Stimulated activated CD4-positive, alpha-beta T cell treated with anti-CD3 and anti-CD28 coated beads, Interleukin-4, amount 100 ng/mL, for 1 hour (primary cell): ENCODE measurements at places on chromosomes 11 and 22.
A peak's percentile ranks its signal among the peaks of the same experiment; 100 is the strongest.

DNA sequence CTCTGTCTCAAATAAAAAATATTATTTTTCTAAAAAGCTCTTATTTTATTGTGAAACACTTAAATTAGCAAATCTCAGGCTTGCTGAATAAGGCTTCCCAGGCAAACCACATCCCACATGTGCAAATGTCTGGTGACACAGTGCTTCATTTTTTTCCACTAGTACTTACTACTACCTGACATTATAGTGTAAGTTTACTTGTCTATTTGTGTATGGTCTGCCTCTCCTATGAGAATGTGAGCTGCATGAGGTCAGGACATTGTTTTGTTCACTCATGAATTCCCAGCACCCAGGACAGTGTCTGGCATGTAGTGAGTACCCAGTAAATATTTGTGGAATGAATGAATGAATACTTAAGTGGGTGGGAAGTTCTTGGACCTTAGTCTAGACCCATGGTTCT lies 103.1 kb downstream of the PTPRJ start:
- no peak for DNase-seq

GRCh38 chr11:6660712-6661111 lies 5.1 kb upstream of the DCHS1 start:
- DNase-seq = no peak

GRCh38 chr11:11073996-11074395 lies 216.1 kb upstream of the ZBED5 start:
- no peak for DNase-seq

DNA sequence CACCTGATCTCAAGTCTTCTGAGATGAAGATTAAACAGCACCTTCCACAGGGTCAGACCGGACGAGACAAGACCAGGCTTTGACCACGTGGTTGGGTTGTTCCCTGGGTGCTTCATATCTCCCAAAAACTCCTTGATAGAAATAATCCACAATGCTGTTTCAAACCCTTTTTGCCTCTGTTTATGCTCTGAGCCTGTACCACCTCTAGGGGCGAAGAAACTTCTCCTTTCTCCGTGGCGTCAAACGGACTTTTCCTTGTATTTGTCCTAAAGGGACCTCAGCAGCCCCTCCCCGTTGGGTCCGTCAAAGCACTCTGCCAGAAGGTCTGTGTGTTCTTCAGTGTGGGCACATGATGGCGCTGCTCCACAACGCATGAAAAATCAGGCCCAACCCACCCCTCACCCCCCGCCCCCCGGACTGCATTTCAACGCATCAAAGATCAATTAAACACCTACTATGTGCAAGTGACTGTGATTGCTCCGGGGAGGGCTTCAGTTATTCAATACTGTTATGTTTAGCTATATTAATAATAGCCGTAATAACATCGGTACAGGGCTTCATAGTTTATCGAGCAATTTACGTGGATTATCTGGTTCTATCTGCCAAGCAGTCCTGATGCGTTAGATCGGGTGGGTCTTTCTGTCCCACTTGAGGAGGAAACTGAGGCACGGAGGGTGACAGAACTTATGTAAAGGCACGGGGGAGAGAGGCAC lies 17.3 kb upstream of the EIF3D start:
- DNase-seq = peak; percentile 34

GRCh38 chr11:102921587-102922220 lies 33.8 kb downstream of the MMP13 start:
- no peak for DNase-seq

GRCh38 chr11:63710476-63711217 lies 29.3 kb downstream of the RTN3 start:
- no peak for DNase-seq

DNA sequence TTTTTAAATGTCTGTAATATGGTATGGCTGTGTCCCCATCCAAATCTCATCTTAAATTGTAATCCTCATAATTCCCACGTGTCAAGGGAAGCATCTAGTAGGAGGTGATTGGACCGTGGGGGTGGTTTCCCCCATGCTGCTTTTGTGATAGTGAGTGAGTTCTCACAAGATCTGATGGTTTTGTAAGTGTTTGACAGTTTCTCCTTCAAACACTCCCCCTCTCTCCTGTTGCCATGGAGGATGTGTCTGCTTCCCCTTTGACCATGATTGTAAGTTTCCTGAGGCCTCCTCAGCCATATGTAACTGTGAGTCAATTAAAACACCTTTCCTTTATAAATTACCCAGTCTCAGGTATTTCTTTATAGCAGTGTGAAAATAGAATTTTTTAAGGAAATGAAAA lies 31.1 kb upstream of the CD44 start:
- no peak for DNase-seq

DNA sequence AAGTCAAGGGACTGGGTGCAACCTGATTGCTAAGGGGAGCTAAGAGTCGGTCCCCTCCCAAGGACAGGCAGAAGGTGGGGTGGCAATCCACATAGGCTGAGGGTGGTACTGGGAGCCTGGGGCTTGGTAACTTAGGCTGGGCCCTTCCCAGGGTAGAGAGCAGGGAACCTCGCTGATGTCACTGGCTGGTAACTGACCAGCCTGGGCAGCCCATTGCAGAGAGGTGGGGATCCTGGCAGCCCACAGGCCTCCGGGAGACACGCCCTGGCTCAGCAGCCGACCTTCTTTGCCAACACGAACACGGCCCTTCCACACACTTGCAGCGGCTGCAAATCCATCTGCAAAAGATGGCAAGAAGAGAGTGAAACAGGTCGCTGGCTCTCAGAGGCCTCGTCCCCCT lies 25.4 kb downstream of the A4GALT start:
- no peak for DNase-seq

DNA sequence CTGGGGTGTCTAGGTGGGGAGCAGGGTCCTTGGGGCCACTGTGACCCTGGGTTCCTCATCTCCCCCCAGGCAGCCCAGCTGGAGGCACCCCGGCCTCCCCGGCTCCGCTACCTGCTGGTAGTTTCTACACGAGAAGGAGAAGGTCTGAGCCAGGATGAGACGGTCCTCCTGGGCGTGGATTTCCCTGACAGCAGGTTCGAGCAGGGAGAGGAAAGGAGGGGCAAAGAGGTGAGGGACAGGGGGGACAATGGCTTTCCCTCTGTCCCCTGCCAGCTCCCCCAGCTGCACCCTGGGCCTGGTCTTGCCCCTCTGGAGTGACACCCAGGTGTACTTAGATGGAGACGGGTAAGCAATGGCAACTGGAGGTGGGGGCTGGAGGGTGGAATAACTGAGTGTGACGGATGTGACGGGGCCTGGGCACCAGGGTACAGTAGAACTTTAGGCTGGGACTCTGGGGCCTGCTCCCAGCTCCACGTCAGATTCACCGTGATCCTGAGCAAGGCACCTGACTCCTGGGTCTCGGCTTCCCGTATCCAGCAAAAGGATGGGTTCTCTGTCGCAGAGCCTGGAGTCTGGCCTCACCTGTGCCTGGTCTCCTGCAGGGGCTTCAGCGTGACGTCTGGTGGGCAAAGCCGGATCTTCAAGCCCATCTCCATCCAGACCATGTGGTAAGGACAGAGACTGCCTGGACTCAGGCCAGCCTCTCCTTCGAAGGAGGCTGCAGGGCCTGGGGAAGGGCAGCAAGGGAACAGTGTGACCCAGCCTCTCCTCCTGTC lies 3.6 kb downstream of the SSH3 start:
- DNase-seq = no peak

GRCh38 chr11:73159297-73159696 lies 17.2 kb upstream of the FCHSD2 start:
- DNase-seq = no peak

DNA sequence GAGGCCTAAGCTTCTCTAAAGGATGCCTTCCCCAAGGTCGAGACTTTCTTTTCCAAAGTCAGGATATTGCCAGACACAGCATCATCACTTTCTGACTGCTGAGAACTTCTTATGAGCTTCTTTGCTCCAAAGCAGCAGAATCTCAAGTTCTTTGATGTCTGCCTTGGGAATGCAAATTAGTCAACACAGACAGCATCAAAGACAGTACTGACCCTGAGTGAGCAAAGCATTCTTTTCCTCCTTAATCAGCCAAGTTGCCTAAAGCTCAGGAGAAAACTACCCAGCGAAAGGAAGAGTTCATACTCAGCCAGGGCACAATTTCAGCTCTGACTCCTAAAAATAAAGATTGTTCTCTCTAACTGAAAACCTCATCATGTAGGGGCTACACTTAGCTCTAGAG lies 98.0 kb downstream of the SLC36A4 start:
- DNase-seq = no peak

- no peak for DNase-seq
Measured at GRCh38 chr11:127042445-127042844, 41.9 kb upstream of the KIRREL3 start.

DNA sequence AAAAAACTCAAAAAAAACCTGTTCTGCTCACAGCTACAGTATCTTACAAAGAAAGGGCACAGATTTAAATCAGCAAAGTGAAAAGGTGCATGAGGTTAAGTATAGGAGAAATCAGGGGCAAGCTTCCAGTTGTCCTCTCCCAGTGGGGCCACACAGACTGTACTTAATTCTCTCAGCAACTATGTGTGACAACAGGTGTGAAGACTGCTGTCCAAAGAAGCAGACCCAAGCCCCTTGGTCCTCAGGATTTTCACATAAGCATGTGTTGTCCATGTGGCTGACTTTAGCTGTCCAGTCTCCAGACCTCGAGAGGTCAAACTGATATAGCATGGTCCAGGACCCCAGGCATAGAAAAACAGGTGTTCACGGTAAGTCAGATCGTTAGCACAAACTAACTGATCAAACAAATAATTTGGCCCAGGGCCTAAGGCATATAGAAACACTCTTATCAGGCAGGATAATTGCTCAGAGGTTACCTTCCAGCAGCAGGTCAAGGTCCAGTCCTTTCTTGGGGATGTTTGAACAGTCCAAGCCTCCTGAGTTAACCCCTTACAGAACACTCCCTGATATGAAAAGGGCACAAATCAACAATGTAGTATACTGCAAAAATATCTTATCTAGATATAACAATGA lies 21.1 kb upstream of the CSTF3 start:
- DNase-seq = no peak

GRCh38 chr22:25762147-25762546 lies 20.2 kb downstream of the MYO18B start:
- no peak for DNase-seq

DNA sequence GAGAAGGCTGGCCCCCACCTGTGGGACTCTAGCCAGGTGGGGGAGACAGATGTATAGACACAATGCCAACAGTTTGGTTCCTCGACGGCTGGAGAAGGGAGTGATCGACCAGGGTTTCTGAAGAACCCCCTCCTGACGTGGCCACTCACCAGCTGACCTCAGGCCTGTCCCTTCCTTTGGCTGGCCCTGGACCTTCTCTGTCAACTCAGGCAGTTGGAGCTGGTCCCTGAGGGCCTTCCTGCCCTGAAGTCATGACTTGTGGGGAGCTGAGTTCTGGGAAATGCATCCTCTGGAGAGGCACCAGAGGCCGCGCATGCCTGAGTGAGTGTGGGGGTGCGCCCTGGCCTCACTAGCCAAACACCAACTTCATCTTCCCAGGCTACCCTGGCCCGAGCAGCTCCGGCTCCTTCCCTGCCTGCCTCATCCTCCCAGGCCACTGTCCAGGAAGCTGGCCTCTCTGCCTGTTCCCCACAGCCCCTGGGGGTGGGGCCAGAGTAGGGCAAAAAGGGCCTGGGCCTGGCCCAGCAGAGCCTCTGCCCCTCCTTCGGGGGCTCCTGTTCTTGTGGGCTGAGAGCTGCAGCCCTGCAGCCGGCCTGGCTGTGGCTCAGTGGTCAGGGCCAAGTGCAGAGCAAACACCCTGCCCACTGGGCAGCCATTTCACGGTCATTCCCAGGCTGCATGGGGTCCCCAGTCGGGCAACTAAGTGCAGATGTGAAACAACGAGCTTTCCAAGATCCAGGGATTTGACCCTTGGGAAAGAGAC lies 23.6 kb downstream of the TXN2 start:
- no peak for DNase-seq

- no peak for DNase-seq
Measured at GRCh38 chr11:113263458-113264259, 50.7 kb upstream of the TTC12 start.

- DNase-seq = no peak
Measured at GRCh38 chr11:120554766-120555432, 43.4 kb downstream of the GRIK4 start.

GRCh38 chr22:30175690-30176288 lies 70.8 kb downstream of the LIF start:
- no peak for DNase-seq

GRCh38 chr22:43293655-43294392 lies 49.3 kb downstream of the SCUBE1 start:
- DNase-seq = no peak

- no peak for DNase-seq
Measured at GRCh38 chr11:11349106-11349825, 3.8 kb downstream of the CSNK2A3 start.

DNA sequence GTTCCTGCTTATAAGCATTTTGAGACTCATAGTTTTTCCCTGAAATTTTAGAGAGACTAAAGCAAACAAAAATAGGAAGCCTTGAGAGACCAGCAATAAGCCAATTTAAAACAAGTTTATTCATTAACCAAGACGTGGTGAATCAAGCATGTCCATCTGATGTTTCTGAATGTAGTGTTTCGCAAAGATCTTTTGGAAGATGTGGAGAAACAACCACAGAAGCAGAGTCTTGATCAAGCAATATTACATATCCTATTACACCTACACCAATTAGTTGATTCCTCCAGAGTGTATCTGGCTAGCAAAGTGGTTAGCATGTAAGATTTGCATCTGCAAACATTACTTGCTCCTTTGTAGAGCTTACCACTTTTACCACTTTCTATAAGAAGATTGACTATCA lies at the start of gene OVCH2:
TSS of gene OVCH2 (minus strand) at position 101 of the 400 bp plus-strand sequence. CDS start at position 18, 83 bp downstream.
- DNase-seq = no peak
